ENCODE measurements at places on chromosomes 2 and 18.
A peak's percentile ranks its signal among the peaks of the same experiment; 100 is the strongest.

DNA sequence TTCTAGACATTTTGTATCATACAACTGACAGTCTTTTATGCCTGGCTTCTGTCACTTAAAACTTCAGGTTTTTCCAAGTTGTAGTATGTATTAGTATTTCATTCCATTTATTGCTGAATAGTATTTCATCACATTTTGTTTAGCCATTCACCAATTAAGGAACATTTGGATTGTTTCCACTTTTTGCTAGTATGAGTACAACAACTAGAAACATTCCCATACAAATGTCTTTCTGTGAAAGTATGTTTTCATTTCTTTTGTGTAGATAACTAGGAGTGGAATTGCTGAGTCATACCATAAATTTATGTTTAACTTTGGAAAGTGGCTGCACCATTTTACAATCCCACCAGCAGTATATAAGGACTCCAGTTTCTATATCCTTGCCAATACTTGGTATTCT, 135.9 kb downstream of the ATAD2B start:
- no peak for DNase-seq

DNA sequence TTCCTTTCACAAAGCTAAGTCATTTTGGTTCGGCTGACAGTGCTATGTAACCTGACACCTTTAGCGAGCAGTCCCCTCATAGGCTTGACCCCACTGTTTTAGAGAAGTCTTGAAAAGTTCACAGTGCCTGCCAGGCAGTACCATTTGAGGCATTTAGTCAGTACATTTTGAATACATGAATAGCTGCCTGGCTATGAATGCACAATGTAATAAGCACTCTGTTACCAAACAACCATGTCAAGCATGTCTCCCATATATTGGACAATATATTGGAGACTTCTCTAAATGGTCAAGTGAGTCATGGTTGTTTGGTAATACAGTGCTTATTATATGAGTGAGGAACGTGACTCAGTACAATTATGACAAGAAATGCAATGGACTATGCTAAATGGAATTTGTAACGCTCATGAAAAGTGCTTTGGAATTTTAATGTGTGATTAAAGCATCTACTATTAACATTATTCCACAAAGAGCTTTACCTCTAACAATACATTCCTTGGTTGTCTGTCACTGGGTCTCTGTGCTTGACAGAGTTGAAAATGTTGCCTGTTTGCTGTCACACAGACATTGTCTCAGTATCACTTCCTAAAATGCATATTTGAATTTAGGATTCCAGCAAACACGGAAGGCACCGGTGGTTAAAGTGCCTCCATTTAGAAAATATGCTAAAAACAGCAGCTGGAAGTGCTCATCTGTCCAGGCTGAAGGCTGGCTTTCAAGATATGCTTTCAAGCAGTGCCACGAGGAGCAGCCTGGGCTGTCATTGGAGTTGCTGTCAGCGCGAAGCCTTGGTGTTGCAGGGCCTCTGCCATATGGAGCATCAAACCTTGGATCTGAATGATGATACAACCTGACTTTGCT, 458.6 kb downstream of the FBXO15 start:
- DNase-seq = no peak

DNA sequence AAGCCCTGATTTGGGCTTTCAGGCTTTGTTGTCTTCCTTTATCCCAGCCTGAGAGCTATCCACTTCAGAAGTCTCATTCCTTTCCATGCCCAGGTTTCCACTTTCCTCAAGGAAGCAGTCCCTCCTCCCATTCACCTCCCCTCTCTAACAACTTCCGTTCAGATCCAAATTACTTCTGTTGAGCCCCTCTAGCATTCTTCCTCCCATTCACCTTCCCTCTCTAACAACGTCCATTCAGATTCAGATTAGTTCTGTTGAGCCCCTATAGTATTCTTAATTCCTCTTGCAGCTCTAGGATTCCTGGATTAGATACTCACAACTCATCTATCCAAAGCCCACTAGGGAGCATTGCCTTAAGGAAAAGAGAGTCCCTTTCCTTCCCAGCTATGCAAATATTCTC, 216.8 kb downstream of the RAD51AP2 start:
- DNase-seq = no peak

DNA sequence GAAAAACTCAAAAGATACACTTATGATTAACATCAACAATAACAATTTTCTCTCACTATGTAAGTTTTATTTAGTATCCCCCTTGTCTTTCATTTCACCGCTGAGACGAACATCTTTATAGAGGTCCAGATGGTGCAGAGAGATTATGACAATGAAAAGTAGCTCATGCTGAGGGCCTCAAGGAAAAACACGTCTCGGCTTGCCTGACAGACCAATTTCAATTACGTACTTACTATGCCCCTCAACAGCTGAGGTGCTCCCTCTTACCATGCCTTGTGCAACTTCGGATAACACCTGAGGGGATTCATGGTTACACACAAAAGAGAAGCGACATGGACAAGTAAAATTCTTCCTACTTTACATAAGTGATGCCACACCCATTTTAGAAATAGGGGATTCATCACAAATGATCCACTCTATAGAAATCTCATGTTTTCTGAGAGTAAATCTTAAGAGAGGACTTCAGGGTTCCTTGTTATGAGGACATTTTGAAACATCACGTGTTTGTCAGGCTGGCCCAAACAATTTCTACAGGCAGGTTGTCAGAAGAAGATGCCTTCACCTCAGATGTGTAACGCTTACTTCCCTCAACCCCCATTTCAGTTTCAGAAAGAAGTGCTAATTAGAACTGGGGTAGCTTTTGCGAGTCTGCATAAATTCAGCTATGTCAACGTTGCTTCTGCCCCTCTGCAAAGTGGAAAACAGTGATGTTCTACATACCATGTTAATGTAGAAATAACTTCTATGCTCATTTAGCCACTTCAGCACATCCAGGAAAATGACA, 191.4 kb downstream of the NRXN1 start:
- DNase-seq = peak; percentile 90

GRCh38 chr2:127321303-127321702, 27.4 kb upstream of the ERCC3 start:
- no peak for DNase-seq
